A172 (cell line): ENCODE measurements at places on chromosomes 4 and X.

DNA sequence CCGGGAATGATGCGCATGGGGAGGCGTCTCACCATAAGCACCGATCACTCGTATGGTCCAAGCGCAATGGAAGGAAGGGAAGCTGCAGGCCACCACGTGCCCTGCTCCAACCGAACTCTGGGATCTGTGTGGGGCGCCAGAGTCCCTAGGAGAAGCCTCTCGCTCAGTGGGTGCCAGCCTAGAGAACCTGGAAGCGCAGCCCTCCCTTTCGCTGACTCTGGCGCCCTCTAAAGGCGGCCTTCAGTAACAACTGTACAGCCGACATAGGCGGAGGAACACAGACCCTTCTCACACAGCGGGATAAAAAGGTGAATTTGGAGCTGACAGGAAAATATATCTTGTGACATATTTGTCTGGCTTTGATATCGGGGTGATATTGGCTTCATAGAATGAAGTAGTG is 76.0 kb downstream of the INTS6L start:
- DNase-seq, result peak; percentile 13

GRCh38 chr4:163233321-163233720 is 66.6 kb upstream of the NAF1 start:
- DNase-seq, result no peak

- DNase-seq, result peak; percentile 3
These were observed 22.0 kb downstream of the SPARCL1 start for GRCh38 chr4:87506974-87507701.

DNA sequence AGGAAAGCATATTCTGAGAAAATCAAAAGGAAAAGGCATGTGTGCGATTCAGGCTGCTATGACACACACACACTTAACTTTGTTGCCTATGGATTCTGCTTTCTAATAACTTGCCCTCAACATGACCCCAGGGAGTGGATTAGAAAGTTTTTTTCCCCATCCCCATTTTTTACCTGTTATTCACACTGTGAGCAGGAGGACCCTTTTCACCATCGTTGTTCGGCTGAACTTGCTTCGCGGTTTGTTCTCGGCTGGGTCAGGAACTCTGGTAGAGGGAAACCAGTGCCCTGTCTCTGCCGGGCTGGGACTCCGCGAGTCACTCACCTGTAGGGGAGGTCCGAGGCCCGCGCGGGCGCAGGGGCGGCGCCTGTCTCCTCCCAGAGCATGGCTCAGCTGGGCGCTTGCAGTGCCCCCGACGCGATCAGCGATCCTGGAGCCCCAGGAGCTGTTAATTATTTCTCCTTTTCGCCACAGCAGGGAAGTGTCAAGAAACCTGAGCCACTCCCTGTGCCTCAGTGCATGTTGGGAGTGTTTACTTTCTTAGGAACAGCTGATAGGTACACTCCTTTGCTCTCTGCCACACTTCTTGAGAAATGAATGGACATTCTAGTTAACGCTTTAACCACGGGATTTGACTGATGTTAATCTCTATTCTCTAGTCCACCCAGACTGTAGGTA is at the start of gene RASSF6:
TSS of gene RASSF6 (minus strand) at position 322 of the 678 bp plus-strand sequence. CDS start 8,641 bp downstream, outside the sequence.
- no peak for DNase-seq

GRCh38 chr4:4377191-4377590 is 9.7 kb upstream of the NSG1 start:
- DNase-seq, result no peak

- DNase-seq, result no peak
These were observed 389.3 kb upstream of the EPHA5 start for GRCh38 chr4:66059556-66059955.

- no peak for DNase-seq
These were observed 138.9 kb downstream of the PTTG2 start for GRCh38 chr4:38099020-38099600.

DNA sequence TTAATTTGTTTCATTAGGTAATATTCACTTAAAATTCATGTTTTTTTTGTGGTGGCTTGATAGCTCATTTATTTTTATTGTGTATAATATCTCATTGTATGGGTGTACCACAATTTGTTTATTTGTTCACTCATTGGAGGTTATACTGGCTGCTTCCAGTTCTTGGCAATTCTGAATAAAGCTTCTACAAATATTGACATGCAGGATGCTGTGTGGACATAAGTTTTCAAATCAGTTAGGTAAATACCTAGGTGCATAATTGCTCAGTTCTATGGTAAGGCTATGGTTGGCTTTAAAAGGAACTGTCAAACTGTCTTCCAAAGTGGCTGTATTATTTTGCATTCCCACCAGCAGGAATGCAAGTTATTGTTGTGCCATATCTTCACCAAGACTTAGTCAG is 504.5 kb upstream of the GALNTL6 start:
- DNase-seq, result no peak

- DNase-seq, result no peak
These were observed 324.4 kb downstream of the ZNF674 start for GRCh38 chrX:46220822-46221221.

DNA sequence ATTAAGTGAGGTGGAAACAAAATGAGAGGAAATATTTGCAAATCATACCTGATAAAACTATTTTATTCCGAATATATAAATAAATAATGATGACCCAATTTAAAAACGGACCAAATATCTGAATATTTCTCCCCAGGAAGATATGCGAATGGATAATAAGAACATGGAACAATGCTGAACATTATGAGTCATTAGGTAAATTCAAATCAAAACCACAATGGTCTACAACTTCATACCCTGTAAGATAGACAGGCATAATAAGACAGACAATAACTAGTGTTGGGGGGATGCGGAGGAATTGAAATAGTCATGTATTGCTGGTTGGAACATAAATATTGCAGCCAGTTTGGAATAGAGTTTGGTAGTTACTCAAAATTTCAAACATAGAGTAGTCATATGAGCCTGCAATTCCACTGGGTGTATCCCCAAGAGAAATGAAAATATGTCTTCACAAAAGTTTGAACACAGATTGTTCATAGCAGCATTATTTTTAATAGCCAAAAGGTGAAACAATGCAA is 47.6 kb upstream of the DRP2 start:
- DNase-seq, result no peak

DNA sequence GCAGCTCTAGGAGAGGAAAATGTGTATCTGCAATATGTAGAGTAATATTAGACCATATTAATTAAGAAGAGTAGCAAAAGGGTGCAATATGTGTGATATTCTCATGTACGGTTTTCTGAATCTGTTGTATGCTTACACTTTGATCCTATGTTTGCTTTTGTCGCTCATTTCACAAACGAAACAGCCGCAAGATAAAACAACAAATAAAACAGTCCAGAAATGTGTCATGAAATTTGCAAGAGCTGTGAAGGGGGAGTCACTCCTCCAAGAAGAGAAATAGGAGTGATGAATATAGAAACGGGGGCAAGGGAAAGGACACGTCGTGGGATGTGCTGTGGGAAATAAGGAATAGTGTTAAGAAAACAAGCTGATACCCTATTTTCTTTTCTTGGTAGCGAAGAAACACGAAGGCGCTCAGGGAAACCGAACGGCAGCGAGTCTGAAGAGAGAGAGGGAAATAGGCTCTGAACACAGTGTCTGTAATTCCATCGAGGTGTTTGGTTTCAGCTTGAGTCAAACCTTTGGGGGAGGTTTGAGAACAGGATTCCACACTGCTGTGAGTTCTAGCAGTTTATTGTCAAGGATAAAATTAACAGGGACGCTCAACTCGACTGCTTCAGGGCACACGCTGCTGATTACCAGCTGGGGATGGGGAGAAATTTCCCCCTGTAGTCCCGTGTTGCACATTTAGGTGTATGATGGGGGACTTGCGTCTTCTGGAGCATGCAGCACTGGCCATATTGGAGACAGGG is 595.6 kb upstream of the TENM3 start:
- DNase-seq, result no peak

GRCh38 chrX:43835559-43835958 is 46.7 kb downstream of the MAOB start:
- no peak for DNase-seq

DNA sequence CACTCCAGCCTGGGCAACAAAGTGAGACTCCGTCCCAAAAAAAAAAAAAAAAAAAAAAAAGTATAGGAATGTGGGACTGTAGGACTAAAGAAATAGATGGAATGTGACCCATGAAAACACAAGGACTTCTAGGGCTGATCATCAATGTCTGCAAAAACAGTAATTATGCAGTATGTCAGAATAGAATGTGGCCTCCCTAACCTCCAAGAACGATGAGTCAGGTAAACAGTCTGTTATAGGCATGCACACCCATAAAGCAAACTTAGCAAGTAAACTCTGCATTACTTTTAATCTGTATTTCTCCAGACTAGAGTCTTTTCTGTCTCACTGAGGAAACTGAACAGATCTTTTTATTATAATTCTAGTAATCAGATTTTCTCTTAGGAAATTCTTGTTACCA is 233.4 kb downstream of the HNRNPD start:
- DNase-seq, result no peak

DNA sequence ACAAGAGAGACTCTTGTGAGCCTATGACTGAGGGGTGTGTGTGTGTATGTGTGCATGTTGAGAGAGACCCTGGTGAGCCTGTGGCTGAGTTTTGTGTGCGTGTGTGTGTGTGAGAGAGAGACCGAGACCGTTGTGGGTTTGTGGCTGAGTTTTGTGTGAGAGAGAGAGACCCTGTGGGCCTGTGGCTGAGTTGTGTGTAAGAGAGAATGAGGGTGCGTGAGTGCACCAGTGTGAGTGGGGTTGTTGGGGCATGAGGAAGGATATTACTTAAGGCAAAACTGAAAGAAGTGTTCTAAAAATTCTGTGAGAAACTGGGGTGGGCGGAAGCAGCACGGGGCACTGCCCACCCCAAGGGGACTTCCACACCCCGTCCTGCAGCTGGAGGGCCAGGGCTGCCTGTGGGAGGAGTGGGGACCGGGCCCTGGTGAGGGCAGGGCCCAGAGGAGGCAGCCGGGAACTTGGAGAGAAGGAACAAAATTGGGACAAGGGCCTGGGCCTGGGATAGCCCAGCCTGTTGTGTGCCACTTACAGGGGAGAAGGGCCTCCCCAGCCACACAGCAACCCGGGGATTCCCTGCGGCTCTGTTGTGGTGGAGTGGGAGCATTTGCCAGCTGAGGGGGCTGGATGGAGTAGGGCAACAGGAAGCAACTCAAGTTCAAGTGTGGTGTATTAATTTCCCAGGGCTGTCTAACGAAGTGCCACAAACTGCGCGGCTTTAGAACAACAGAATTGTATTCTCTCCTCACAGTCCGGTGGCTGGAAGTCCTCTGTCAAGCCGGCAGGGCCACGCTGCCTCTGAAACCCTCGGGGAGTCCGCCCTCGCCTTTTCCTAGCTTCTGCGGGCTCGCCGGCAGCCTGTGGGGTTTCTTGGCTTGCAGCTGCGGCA is 22.1 kb downstream of the TMEM131L start:
- no peak for DNase-seq

- DNase-seq, result peak; percentile 55
These were observed 248.0 kb downstream of the TRIML1 start for GRCh38 chr4:188387179-188387791.

- DNase-seq, result no peak
These were observed 282.4 kb downstream of the ANK2 start for GRCh38 chr4:113331811-113332210.

DNA sequence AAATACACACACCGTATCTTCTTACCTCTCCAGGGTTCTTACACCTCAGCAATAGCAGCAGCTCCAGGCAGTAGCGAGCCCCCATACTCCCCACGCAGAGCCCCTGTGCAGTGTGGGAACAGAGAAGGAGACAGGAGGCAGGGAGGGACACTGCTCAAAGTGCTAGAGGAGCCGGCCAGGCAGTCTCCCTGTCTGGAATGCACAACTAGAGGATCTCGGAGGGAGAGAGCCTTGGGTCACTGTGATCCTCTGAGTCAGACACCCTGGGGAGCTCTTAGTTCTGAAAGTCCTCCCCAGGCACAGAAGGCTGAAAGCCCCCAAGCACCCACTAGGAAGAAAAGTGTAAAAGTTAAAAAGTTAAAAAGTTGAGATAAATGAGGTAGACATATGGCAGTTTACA is 16.0 kb downstream of the AMELX start:
- DNase-seq, result peak; percentile 6

DNA sequence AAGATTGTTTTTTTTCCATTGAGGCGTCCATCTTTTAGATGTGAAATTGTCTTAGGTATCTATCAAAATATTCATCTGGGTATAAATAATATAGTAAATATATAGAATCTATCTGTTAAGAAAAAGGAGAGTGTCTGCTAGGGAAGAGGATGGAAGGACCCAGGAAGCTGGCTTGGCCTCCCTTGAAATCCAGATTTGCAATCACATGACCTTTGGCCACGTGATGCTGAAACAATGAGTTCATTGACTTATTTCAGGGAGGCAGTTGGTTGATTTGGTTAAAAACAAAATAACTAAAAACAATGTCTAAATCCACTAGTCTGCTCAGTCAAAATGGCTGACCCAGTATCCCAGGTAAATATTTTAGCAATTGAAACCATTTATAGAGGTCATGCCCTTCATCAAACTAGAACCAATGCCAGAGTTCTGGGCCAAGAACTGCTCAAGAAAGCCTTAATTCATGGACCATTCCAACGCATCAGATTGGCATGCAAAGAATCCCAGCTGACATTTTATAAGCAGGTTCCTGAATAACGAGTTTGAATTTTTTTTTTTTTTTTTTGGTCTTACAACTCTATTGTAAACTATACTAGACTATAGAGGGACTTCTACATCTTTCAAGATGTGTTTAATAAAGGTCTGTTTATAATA is 172.7 kb downstream of the MID1 start:
- DNase-seq, result peak; percentile 84

DNA sequence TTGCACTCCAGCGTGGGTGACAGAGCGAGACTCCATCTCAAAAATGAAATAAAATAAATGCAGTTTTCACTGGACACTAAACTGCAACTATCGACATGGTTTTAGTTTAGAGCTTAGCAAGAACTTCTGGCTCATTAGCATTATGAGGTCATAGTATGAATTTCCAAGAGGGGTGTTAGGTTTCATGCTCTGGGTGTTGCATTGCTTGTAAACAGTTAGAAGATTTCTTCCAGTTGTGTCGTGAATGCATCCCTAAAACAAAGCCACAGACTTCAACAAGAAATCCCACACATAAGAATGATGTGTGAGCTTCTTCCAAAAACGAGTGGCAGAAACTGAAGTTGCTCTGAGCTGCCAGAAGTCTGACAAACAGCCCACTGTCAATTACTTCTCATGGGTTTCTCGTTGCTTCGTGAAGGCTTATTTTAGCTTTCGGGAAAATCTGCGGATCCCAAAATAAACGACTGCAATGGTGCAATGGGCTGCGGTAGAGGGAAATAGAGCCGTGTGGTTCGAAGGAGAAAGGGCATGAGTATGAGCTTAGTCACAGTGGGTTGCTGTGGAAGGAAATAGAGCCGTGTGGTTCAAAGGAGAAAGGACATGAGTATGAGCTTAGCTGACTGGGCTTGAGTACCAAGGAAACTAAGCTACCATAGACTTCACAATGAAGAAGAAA is 354.9 kb downstream of the DHRSX start:
- DNase-seq, result no peak

- no peak for DNase-seq
These were observed 129.1 kb upstream of the STIM2 start for GRCh38 chr4:26731351-26732035.

DNA sequence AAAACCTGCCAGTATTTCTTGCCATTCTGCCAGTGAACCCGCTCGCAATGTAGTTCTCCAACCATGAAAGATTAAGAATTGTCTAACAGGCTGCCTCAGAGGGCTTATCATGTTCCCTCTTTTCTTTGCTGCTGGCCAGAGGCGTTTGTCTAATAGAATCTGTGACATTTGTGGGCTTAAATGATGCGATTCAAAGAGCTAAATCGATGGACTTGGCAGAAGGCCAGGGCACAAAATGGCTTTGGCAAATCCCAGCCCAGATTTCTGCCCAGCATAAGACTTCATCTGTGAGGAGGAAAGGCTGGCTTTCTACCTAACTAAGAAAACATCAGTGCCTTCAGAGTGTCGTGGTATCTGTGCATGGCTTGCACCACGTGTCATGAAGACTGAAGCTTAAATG is 79.9 kb downstream of the TRPC5OS start:
- no peak for DNase-seq
